IMR-90 (cell line): ENCODE measurements at places on chromosomes 4 and X. TPM values are rescaled to one million over a fixed set of nuclear protein-coding genes. Genes with fewer than 3 reads are reported as not detected.

DNA sequence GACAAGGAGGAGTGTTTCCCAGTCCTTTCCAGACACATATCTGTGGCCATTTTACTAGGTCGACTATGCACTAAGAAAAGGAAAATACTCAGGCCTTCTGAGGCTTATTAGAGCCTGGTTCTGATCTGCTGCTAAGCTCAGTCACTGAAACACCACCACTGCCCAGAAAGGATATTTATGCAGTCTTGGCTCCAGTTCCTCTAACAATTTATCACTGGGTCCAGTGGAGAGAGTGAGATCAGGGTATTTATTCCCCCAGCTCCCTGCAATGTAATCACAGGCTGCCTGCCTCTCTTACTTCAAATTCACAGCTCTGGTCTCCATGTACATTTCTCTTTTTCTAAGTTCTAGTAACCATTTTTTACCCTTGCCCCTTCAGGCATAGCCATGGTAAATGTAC lies 81.6 kb upstream of the INPP4B start:
- no peaks in the 10 kb centered on the region for H3K36me3 ChIP-seq
- DNase-seq = no peak
- no peaks in the 10 kb centered on the region for H3K4me1 ChIP-seq

- H3K4me3 ChIP-seq = no peak overlapping the region
- DNase-seq = no peak
- no peaks in the 10 kb centered on the region for H3K4me1 ChIP-seq
These were observed 985.4 kb upstream of the INTU start for GRCh38 chr4:126647320-126647719.

GRCh38 chr4:168683595-168683994 lies 186.7 kb downstream of the PALLD start:
- peak; percentile 79 for DNase-seq
- no peaks in the 10 kb centered on the region; the same call in 1 of the 2 replicates for H3K36me3 ChIP-seq
- no peaks in the 10 kb centered on the region for H3K27me3 ChIP-seq

GRCh38 chr4:153432965-153433753 lies 33.0 kb upstream of the TMEM131L start:
- no peak overlapping the region for H3K4me3 ChIP-seq
- H3K36me3 ChIP-seq = no peaks in the 10 kb centered on the region
- DNase-seq = peak; percentile 64
- H3K4me1 ChIP-seq = peaks cover 2% of the 10 kb centered on the region
- H3K27ac ChIP-seq = no peak overlapping the region

DNA sequence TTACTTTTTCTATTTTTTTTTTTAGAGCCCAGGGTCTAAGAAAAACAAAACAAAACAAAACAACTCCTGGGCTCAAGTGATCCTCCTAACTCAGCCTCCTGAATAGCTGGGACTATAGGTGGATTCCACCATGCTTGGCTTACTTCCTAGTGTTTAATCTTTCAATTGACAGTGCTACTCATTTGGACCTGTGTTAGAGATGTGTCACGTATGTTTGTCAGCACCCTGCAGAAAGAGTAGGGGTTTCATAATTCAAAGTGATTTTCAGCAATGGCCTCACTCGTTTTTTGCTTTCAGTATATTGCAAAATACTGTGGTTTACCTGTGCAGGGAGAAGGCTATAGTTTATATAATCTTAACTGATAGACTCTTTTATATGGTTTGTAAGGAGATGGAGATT lies 71.6 kb upstream of the TEX13D start:
- H3K27ac ChIP-seq = no peak overlapping the region
- H3K27me3 ChIP-seq = no peaks in the 10 kb centered on the region
- no peak for DNase-seq
- H3K4me1 ChIP-seq = no peaks in the 10 kb centered on the region

DNA sequence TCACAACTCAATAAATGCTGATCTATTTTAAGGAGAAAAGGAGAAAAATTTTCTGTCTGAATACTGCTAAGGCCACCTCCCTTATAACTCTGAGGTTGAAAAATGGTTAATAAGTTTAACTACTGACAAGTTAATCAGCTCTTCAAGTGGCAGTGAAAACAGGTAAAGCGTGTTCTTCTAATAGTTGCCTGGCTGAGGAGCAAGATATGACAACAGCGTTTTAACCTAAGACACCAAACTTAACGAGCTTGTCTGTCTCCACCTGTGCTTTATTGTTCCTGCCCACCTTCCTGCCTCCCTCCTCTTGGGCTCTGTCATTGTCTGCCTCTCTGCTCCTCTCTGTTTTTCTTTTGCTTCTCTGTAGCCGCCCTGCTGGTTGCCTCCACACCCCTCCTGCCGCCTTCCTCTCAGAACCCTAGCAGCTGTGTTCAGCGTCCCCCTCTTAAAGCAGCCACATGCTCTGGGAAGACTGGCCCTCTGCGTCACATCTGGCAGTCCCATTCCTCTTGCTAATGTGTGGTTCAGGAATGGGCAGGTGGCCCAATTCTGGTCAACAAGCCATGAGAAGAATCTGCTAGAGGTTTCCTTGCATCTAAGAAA lies 4.3 kb upstream of the TSPAN5 start:
- H3K36me3 ChIP-seq = no peaks in the 10 kb centered on the region
- no peaks in the 10 kb centered on the region for H3K27me3 ChIP-seq
- peak; percentile 9 for DNase-seq
- H3K4me1 ChIP-seq = peaks cover 9% of the 10 kb centered on the region
- no peak overlapping the region for H3K4me3 ChIP-seq

GRCh38 chrX:149851864-149852263 lies 29.1 kb upstream of the MAGEA8 start:
- H3K27me3 ChIP-seq = no peaks in the 10 kb centered on the region; the same call in 1 of the 2 replicates
- H3K36me3 ChIP-seq = no peaks in the 10 kb centered on the region
- H3K4me3 ChIP-seq = no peak overlapping the region
- H3K27ac ChIP-seq = no peak overlapping the region
- DNase-seq = no peak
- no peaks in the 10 kb centered on the region for H3K4me1 ChIP-seq

- no peak overlapping the region for H3K27ac ChIP-seq
- H3K4me3 ChIP-seq = no peak overlapping the region
- H3K4me1 ChIP-seq = no peaks in the 10 kb centered on the region
- no peaks in the 10 kb centered on the region for H3K36me3 ChIP-seq
- no peak for DNase-seq
These were observed 446.1 kb upstream of the RPS6KA3 start for GRCh38 chrX:20712811-20713210.

GRCh38 chr4:73648478-73648877 lies 28.2 kb upstream of the RASSF6 start:
- DNase-seq = no peak
- H3K36me3 ChIP-seq = no peaks in the 10 kb centered on the region
- no peak overlapping the region for H3K27ac ChIP-seq
- no peaks in the 10 kb centered on the region for H3K4me1 ChIP-seq
- no peak overlapping the region for H3K4me3 ChIP-seq

GRCh38 chrX:71928856-71929255 lies 18.2 kb downstream of the NHSL2 start:
- no peak overlapping the region for H3K4me3 ChIP-seq
- no peak overlapping the region for H3K27ac ChIP-seq
- no peak for DNase-seq

GRCh38 chr4:142322996-142323395 lies 523.1 kb downstream of the INPP4B start:
- H3K36me3 ChIP-seq = no peaks in the 10 kb centered on the region
- no peak overlapping the region for H3K27ac ChIP-seq

GRCh38 chr4:84691170-84691691 lies 108.3 kb downstream of the CDS1 start:
- peaks cover 14% of the 10 kb centered on the region for H3K4me1 ChIP-seq
- H3K27ac ChIP-seq = 0 out of 2 replicates have a peak overlapping the region, but pooled peaks have one; percentile 6
- H3K4me3 ChIP-seq = no peak overlapping the region; the same call in 1 of the 2 replicates
- no peaks in the 10 kb centered on the region for H3K27me3 ChIP-seq
- DNase-seq = peak; percentile 94

DNA sequence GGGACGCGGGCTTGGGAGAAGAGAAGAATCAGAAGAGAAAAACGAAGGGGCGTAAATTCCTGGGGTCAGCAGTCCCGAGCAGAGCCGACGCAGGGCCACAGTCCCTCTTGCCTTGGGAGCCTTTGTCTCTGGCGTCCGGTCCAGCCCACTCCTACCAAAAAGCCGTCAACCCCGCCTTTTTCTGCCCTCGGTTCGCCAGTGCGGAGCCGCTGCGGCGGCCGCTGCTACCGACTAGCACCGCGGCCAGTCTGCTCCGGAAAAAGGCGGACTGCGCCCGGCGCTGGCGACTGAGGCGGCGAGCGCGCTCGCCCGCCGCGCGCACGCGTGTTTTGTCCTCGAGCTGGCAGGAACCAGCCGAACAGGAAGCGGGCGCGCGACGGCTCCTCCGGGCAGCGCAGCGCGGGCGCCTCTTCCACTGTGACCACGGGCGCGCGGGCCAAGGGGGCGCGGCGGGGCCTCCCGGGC lies 502 bp downstream of the HNRNPDL start:
- no peak for DNase-seq
- H3K4me3 ChIP-seq = peak overlapping the region; percentile 92
- peaks cover 12% of the 10 kb centered on the region for H3K36me3 ChIP-seq
- H3K27me3 ChIP-seq = no peaks in the 10 kb centered on the region
- peaks cover 2% of the 10 kb centered on the region for H3K4me1 ChIP-seq
- peak overlapping the region; percentile 95 for H3K27ac ChIP-seq

- peak; percentile 55 for DNase-seq
- no peak overlapping the region for H3K4me3 ChIP-seq
- no peaks in the 10 kb centered on the region for H3K36me3 ChIP-seq
- H3K27me3 ChIP-seq = no peaks in the 10 kb centered on the region
- no peaks in the 10 kb centered on the region for H3K4me1 ChIP-seq
- H3K27ac ChIP-seq = no peak overlapping the region
These were observed 170.6 kb upstream of the FAM9B start for GRCh38 chrX:9204560-9204959.

DNA sequence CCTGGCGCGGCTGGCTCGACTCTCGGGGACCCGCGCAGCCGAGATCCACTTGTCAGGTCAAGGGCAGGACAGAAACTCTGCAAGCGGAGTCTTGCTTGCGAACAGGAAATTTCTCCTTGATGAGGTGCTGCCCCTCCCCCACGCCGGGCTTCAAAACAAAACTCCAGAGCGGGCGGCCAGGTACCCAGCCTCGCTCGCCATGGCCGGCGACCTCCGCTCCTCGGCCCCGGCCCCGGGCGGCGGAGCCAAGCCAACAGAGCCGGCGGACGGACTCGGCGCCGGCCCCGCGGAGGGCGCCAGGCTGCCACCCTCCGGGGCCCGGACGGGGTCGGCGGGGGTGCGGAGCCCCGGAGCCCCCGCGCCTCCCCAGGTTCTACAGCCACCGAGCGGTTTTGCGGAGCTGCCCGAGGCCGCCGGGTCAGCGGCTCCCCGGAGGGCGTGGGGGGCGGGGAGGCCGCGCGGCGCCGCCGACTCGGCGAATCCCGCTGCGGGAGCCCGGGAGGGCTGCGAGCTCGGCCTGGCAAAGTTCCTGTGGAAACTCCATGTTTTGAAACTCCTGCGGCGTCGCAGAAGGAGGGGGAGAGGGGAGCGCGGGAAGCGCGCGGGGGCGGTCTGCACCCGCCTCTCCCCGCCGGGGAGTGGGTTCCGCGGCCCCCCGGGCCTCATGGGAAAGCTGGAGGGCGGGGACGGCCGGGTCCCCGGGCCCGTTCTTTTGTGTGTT lies 11.7 kb upstream of the BCOR start:
- H3K27ac ChIP-seq = peak overlapping the region; percentile 64
- peak overlapping the region; percentile 72 for H3K4me3 ChIP-seq
- peaks cover 10% of the 10 kb centered on the region for H3K4me1 ChIP-seq
- DNase-seq = peak; percentile 55
- no peaks in the 10 kb centered on the region for H3K36me3 ChIP-seq
- H3K27me3 ChIP-seq = no peaks in the 10 kb centered on the region; the same call in 1 of the 2 replicates

GRCh38 chr4:139245590-139245989 lies 34.4 kb downstream of the MGARP start:
- H3K27me3 ChIP-seq = no peaks in the 10 kb centered on the region
- H3K36me3 ChIP-seq = no peaks in the 10 kb centered on the region

DNA sequence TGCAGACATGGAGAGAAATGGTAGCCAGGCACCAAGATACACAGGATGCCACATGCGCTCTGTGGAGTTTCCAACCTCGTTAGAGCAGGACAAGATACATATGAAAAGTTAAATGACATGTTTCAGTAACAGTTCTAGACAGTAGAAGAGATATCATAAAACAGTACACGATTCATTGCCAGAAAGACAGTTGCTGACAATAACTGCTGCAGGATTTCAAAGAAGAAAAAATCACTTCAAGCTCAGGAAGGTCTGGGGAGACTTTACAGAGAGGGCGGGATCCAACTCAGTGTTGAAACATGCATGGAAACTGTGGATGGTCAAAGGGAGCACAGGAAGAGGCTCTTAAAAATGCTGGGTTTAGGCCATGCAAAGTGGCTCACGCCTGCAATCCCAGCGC lies 31.0 kb downstream of the DCTD start:
- no peak overlapping the region for H3K4me3 ChIP-seq
- H3K27me3 ChIP-seq = no peaks in the 10 kb centered on the region
- H3K4me1 ChIP-seq = no peaks in the 10 kb centered on the region; the same call in 1 of the 2 replicates
- no peak for DNase-seq
- peaks cover 30% of the 10 kb centered on the region for H3K36me3 ChIP-seq
- H3K27ac ChIP-seq = no peak overlapping the region

DNA sequence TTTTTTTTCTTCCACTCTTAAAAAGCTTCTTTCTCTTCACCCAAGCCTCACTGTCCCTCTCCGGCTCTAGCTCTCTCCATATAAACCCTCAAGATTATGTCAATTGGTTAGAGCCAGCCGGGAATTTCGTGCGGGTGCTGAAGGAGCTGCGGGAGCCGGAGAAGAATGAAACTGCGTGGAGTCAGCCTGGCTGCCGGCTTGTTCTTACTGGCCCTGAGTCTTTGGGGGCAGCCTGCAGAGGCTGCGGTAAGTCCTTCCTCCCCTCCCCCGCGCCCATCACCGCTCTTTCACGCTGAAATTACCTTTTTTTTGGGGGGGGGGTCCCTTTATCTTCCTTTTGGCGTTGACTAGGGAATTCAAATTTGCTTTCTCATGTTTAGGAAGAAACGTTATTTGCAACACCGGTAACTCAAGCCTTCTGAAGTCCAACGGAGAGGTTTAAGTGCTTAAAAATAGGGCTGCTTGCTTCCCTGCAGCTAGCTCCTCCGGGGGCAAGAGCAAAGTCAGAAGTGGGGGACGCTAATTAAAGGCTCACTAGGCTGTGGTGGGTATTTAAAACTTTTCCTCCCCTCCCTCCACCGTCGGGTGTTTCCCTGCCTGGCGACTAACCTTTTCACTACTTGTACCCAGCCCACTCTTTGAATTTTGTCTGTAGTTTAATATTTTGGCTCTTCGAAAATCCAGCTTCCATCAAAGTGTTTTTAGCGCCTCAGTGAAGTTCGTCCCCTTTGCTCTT lies 491 bp downstream of the COL4A5 start:
- no peaks in the 10 kb centered on the region for H3K4me1 ChIP-seq
- H3K36me3 ChIP-seq = no peaks in the 10 kb centered on the region
- peak overlapping the region; percentile 89 for H3K4me3 ChIP-seq
- peak overlapping the region; percentile 83 for H3K27ac ChIP-seq
- peaks cover 5% of the 10 kb centered on the region for H3K27me3 ChIP-seq
- peak; percentile 21 for DNase-seq

Gene C1QTNF7
- 0.18 and 0.28 TPM in 2 replicates for total RNA-seq

Gene PAGE4
- total RNA-seq = not detected in 2 replicates

Gene PFKFB1
- under 0.01 TPM in 1 of 2 replicates, not detected in the other for total RNA-seq

Gene PNMA6F
- total RNA-seq = not detected in 2 replicates

Gene GATA1
- total RNA-seq = not detected in 2 replicates

Gene IL15
- 5.2 and 5.8 TPM in 2 replicates for total RNA-seq

Gene XAGE2
- not detected in 2 replicates for total RNA-seq

Gene ANXA10
- total RNA-seq = 0.72 and 1.1 TPM in 2 replicates

Gene PLP2
- total RNA-seq = 22.6 and 29.2 TPM in 2 replicates

Gene MAOA
- 0.36 and 0.56 TPM in 2 replicates for total RNA-seq

Gene TBC1D8B
- total RNA-seq = 10.4 and 14.4 TPM in 2 replicates

Gene CSTF2
- 27.8 and 30.3 TPM in 2 replicates for total RNA-seq

Gene TBX22
- not detected in 2 replicates for total RNA-seq

Gene DIAPH2
- 19.9 and 27.5 TPM in 2 replicates for total RNA-seq
